ENCODE measurements at places on chromosomes 1 and 21.

GRCh38 chr1:171869097-171869496 is 27.8 kb downstream of the DNM3 start:
- DNase-seq: no peak

GRCh38 chr1:244727871-244728474 is 75.0 kb downstream of the DESI2 start:
- no peak for DNase-seq

- no peak for DNase-seq
Observed at GRCh38 chr1:3614755-3615742, 3.7 kb upstream of the MEGF6 start.

GRCh38 chr1:60273185-60273584 is 199.6 kb upstream of the C1orf87 start:
- no peak for DNase-seq

DNA sequence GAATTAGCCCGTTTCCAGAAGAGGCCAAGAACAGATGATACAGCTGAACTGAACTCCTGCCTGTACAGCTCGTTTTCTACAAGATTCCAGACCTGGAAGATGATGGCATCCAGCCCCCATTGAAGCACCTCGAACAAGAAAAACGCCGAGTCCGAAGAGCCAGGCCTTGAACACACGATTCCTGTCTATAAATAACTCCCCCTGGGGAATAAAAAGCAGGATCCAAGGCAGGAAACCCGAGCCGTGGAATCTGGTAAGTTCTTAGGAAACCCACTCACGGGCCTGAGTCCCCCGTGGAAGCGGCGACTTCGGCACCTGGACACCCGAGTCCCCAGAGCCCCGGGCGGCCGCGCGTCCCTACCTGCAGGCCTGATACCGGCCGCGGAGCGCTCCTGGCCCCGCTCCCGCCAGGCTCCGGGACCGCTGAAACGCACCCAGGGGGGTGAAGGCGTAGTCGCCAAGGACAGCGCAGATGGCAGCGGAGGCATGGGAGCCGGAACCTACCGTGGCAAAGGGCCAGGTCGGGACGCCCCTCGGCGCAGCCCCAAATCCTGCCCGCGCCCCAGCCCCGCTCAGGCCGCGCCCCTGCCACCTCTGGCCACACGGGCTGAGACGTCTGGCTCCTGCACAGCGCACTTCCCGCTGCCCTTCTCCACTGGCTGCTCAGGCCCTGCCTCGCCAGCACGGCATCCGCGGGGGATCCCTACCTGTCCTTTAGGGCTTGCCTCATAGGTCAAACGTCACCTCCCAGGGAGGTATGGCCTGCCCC is 14.0 kb upstream of the HLCS start:
- DNase-seq: peak; percentile 20

GRCh38 chr1:244254467-244254866 is 197.2 kb downstream of the ADSS2 start:
- DNase-seq: no peak

GRCh38 chr1:201447903-201448871 is 20.8 kb downstream of the PHLDA3 start:
- DNase-seq: peak; percentile 57

GRCh38 chr1:101190441-101190840 is 46.4 kb upstream of the S1PR1 start:
- no peak for DNase-seq

GRCh38 chr1:54559771-54560231 is 11.8 kb downstream of the ACOT11 start:
- DNase-seq: no peak

- DNase-seq: no peak
Observed at GRCh38 chr21:36241717-36242116, 78.3 kb upstream of the MORC3 start.

DNA sequence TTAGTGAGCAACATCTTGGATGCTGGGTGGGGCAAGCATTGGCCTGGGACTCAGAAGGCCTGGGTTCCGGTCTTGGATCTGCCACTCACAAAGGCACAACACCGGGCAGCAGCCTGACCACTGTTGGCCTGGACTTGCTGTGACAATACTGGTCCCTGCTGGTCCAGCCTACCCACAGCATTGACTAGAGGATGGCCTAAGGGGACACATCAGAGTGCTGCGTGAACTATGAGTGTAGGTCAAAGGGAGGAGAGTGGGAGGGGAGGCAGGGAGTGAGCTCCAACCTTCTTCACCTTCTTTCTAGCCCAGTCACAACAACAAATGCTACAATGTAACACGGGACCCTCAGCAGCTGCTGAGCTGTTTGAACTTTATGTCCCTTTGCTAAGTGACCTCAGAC is 31.1 kb downstream of the TMEM50A start:
- DNase-seq: no peak

GRCh38 chr1:42936309-42937078 is 22.2 kb downstream of the SLC2A1 start:
- peak; percentile 56 for DNase-seq

DNA sequence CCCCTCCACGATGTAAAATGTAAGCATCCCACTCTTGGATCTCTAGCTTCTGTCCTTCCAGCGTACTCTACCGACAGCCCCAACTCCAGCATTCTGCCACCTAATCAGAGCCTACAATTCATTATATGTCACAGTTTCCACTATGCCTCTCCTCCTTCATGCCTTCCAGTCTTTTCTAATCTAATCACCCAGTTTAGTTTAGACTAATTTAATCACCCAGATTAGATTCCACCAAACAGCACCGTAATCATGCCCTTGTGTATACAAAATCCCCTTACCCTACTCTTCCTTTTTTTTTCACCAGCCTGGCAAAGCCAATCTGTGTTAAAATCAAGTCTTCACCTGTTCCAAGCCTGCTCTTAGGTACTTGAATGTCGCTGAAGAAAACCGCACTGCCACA is 49.8 kb upstream of the KANK4 start:
- no peak for DNase-seq
